ENCODE measurements at places on chromosomes 7 and 10.

GRCh38 chr10:3836222-3836820 lies 51.3 kb upstream of the KLF6 start:
- no peak for DNase-seq

DNA sequence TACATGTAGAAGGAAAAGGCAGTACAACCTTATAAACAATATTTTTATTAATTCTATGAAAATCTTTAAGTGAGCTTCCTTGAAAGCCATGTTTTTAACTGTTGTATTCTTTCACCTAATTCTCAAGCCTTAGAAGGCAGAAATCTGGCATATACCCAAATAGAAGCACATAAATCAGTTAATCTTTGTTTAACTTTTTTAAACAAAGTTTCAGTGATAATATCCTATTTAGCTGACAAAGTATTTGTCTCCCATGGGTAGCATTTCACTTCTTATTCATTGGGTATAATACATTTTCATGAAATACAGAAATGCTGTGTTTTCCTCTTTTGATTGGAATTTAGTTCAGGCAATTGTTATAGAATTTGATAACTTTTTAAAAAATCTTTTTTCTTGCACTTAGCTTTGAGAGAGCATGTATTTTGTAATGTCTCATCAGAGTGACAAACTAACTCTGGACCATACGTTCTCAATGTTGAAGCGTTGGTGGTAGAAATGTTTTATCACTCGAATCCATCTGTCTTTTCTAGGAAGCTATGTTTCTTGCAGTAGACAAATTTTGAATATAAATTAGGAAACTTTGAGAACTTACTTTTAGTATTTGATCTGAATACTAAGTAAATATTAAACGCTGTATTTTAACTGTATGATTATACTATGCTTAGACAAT lies 78.1 kb downstream of the CREM start:
- no peak for DNase-seq

DNA sequence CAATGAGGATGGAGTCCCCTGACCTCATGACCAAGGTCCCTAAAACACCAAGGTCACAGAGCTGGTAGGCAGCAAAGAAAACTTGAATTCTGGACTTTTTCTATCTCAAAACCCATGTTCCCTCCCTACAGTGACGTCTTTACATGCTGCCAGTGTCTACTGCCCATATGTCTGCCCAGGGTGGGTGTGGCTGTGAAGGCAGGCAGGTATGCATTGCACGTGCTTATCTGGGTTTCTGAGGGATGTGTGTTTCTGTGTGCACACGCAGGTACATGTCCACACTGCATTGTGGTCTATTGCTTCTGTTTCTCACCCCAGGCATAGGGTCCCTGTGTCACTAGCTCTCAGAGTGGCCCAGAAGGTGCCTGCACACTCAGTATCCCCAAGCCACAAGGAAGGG lies 13.5 kb downstream of the ATP6V1F start:
- no peak for DNase-seq

DNA sequence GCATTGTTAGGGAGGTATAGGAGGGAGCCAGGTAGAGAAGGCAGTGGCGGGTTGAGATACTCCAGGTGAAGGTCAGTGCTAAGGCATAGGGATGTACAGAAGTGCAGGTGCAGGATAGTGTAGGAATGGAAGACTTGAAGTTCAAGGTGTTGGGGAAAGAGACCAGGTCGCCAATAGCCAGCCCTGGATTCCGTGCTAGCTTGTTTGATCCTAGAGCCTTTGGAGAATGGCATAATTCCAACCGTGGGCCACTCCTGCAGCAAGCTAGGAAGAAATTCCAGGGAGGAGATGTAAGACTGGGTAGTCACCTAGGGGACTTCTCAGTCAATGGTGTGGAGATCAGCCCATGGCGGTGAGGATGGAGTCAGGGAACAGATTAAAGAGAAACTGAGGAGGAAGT lies 272.7 kb downstream of the RPS24 start:
- no peak for DNase-seq

GRCh38 chr7:154424350-154424749 lies 372.2 kb downstream of the DPP6 start:
- DNase-seq, result no peak

DNA sequence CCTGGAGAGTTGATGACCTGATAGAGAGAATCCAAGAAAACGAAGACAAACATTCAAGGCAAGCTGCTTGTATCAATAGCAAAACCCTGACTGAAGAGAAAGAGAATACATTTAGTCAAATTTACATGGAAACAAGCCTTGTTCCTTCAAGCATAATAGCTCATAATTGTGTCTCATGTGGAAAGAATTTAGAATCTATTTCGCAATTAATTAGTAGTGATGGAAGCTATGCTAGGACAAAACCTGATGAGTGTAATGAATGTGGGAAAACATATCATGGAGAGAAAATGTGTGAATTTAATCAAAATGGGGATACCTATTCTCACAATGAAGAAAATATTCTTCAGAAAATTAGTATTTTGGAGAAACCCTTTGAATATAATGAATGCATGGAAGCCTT lies 18.0 kb downstream of the RBAK start:
- no peak for DNase-seq

- DNase-seq, result no peak
These were observed 23.5 kb downstream of the CREB5 start for GRCh38 chr7:28435732-28436378.

DNA sequence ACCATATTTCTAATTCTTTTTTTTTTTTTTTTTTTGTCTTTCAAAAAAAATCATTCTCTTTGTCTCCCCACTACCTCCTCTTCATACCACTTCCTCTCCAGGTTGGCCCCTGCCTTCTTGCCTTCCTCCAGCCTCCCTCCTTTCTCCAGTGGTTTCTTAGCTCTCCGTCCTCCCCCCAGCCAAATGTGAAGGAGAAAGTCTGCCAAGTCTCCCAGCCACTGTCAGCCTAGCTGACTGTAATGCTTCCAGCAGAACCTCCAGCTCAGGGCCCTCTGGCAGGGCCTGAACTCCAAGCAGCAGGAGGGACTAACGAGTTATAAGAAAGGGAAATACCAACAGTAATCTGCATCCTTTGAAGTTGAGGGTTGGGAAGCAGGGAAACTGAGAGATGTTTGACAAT lies 35.5 kb upstream of the BICC1 start:
- DNase-seq, result no peak

- DNase-seq, result no peak
These were observed 60.6 kb upstream of the DNAAF5 start for GRCh38 chr7:665736-666453.

DNA sequence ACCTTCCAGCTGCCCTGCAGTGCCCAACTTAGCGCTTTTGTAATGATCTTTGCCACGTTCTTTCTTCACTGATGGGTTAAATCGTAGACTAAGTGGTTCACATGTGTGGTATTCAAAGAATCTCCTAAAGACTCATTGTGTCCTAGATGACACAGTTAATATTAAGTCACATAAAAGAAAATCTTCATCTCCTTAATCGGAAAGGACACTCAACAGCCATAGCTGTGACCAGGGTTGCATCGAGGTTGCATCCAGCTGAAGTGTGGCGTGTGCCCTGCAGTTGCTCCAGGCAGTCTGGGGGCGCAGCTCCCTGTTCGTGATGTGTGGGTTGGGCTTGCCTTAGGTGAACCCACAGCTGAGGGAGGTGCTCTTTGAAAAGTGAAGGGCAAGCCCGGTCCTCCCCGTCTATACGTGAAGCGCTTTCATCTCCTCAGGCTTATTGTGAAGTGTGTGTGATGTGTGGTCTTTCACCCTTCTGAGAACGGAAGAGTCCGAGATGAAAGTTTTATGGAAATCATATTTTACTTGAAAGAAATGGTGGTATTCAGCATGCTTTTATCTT lies 122.7 kb downstream of the TRRAP start:
- DNase-seq, result no peak

- DNase-seq, result no peak
These were observed 816.7 kb downstream of the MAGI2 start for GRCh38 chr7:78636727-78637126.

Data from NCI-H1694 (cell line).